ENCODE measurements at places on chromosomes 3 and 15. TPM values are rescaled to one million over a fixed set of nuclear protein-coding genes. Genes with fewer than 3 reads are reported as not detected.

GRCh38 chr3:50971487-50971924 is 296.8 kb downstream of the DOCK3 start:
- DNase-seq: peak; percentile 15

GRCh38 chr3:147630921-147631415 is 221.8 kb downstream of the ZIC1 start:
- DNase-seq: no peak

DNA sequence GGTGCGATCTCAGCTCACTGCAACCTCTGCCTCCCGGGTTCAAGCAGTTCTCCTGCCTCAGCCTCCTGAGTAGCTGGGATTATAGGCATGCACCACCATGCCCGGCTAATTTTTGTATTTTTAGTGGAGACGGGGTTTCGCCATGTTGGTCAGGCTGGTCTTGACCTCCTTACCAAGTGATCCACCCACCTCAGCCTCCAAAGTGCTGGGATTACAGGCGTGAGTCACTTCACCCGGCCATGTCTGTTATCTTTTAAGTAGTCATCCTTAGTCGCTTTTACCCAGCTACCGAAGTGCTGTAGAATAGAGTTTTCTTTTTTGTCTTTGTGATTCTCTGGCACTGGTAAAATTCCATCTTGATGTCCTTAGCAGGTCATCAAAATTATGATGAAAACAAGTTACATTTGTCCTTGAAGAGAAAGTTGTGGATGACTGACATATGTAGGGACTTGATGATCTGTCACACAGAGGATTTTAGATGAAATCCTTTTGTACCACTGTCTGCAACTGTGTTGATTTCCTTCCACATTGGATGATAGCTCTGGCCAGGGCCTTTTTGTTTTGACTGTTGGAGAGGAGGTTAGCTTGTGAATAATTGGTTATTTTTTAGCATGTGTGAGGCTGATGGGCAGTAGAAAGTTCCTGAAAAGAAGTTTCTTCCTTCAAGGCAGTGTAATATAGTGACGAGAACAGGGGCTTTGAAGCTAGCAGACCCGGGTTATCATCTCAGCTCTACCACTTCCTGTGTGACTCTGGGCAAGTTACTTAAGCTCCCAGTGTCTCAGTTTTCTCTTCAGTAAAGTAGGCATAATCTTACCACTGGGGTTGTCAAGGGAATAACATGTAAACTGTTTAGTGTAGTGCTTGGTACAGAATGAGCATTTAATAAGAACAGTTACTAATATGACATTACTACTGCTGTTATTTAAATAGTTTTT is 18.8 kb downstream of the ATG7 start:
- DNase-seq: no peak

DNA sequence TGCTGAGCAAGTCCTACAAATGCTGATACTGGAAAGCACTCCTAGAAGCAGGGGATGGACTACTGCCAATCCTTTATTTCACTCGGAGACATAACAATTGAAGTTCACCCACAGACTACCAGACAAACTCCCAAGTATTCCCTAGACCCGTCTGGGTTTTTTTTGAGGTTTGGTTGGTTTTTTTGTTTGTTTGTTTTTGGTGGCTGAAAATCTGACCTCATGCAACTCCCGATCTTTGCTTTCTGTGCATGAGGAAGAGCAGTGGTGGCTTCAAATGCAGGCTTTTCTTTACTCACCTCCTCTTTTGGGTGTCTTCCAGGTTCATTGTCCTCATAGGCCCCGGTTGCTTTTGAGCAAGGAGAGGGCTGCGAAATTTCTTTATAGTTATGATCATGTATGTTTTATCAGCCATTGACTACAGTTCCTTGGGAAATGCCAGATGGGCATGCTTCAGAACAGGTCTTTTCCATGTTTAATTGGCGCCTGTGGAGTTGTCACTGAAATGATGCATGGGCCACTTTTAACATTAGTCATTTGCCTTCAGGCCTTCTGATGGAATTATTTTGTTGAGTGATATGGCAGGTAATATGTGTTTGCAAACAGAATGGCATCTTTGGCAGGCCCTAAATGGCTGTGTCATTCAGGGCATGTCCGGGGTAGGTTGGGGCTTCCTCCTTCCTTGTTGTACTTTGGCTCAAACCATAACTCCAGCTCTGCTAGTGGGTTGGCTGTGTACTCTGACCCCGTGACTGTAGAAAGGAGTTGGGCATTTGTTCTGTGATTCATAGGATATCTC is 81.3 kb upstream of the ZBED2 start:
- DNase-seq: no peak

DNA sequence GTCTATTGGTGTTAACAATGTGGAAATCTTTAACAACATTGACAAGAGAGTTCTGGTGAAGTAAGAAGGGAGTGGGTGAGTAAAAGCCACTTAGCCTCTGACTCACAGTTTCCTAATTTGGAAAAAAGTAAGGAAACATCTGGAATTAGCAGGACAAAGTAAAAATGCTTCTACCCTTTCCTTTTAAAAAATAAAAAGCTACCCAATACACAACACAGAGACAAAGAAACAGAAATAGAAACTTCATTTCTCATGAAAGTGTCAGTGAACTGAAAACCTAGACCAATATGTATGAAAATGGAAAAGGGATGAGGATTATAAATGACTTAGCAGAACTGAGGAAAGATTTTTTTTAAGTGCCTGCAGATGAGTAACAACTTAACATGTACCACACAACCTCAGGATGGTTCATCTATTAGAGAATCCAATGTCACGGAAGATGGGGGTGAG is 65.4 kb downstream of the SSR3 start:
- no peak for DNase-seq

DNA sequence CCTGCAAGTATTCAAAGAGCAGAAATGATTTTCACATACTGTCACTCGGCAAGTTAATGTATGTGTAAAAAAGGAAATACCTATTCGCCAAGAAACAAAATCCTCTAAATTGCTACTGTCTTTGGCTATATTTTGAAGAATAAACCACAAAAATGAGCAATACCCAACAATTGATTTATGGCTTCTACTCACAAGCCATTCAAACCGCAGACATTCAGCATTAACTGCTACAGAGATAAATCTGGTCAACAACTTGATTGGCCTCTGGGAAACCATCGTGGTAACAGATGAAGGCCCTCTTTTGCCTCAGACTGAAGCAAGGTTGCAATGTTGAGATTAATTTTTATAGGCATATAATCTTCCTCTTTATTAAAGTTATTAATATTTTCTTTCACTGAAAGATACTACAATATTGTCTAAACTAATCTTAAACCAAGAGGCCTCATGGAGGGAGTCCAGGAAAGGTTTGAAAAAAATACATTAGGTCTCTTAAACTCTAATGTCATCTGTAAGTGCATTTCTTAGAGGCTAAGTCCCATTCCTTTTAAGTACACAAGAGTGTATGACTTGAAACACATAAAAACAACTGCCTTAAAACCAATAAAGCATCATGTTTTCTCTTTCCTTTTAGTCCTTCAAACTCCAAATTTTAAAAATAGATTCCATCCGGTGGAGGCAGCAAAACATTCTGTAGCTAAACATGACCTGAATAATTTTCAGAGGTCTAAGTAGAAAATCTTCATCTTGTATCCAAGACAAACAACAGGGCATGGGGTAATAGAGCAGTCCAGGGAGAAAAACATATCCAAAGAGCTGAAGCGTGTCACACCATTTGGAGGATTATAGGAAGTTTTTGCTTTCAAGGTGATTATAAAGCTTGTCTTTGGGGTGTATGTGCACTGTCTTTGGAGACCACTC is 162.4 kb upstream of the TGFBR2 start:
- DNase-seq: no peak

DNA sequence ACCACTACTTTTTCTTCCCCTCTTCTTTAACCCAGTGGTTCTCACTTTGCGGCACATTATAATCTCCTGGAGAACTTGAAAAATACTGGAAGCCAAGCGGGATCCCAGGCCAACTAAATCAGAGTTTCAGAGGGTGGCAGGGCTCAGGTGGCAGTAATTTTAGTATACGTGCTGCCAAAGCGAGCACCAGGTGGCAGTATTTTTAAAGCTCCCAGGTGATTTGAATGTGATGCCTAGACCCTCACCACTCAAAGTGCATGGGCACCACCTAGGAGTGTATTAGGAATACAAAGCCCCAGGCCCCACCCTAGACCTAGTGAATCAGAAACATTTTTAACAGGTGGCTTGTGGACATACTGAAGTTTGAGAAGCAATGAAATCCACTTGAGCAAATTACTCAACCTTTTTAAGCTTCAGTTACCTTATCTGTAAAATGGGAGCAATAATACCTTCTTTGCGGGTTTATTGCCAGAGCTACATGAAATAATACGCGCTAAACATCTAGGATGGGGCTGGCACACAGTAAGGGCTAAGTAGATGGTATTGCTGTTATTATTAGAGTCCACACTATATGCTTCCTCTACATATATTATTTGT is 8.3 kb downstream of the B3GALNT1 start:
- DNase-seq: no peak

GRCh38 chr3:172073262-172073915 is 34.0 kb downstream of the FNDC3B start:
- no peak for DNase-seq

TM4SF18 gene
- 16.6 TPM for total RNA-seq

- no peak for DNase-seq
Observed at GRCh38 chr3:26449996-26450395, 172.6 kb upstream of the LRRC3B start.

DNA sequence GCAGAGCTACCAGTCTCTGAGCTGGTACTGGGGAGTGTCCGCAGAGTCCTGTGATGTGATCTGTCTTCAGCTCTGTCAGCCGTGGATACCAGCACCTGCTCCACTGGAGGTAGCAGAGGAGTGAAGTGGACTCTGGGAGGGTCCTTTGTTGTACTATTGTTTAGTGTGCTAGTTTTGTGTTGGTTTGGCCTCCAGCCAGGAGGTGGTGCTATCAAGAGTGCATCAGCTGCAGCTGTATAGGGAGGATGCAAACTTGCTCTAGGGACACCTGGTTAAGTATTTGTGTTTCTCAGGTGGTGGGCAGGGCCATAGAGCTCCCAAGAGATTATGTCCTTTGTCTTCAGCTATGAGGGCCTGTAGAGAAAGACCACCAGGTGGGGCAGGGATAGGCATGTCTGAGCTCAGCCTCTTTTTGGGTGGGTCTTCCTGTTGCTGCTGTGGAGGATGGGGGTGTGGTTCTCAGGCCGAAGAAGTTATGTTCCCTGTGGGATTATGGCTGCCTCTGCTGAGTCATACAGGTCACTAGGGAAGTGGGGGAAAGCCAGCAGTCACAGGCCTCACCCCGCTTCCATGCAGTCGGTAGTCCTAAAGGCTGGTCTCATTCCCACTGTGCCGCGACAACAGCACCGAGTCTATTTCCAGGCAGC is 443.2 kb upstream of the TBL1XR1 start:
- DNase-seq: no peak

GRCh38 chr15:34719695-34720094 is 35.1 kb downstream of the GJD2 start:
- no peak for DNase-seq

Data from skin of body (tissue), 3 donors.